Hematopoietic multipotent progenitor cell (in vitro differentiated cells): ENCODE measurements at places on chromosomes 13 and 19. TPM values are rescaled to one million over a fixed set of nuclear protein-coding genes. Genes with fewer than 3 reads are reported as not detected.

DNA sequence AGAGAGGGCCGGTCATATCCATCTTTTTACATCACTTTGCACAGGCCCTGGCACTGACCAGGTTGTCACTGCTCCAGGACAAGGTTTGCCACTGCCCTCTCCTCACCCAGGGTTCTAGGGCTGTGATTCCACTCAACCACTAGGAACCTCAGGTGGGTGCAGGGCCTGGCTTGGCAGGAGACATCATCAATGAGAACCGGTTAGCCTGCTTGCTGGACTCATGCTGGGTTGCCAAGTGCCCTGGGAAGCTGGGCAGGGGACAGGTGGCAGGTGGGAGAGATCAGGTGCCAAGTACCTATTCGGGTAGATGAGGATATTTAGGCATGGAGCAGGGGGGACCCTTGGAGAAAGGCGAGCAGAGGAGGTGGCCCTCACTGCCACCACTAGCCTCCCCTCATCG lies 4.2 kb upstream of the CERS4 start:
- DNase-seq: no peak

DNA sequence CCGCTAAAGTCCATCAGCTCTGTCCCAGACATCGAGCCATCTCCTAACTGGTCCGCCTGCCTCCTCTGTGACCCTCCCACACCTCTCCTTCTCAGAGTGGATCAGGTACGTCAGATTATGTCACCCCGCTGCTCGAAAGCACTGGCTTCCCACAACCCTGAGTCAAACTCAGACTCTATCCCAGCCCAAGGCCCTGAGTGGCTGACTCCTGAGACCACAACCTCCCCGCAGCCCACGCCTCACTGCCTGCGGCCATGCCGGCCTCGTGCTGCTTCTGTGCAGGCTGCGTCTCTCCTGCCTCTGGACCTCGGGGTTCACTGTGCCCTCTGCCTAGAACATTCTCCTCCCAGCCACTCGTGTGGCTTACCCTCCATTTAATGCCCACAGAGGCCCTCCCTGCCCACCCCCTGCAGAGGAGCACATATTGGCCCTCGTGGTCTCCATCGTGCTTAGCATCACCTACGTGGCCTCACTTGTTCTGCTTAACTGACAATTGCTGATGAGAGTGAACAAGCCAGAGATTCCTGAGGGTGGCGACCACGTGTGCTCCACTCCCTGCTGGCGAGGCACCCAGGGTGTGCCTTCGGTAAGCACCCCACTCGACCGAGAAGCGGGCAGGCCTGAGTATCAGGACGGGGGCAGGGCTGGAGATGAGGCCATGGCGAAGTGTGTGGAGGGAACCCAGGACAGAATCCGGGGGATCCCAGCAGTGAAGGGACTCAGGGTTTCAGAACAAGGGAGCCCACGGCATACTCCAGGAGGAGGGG lies 13.5 kb upstream of the FKRP start:
- DNase-seq: no peak

- DNase-seq: no peak
These were observed 1863.5 kb upstream of the PCDH20 start for GRCh38 chr13:63279136-63279535.

Gene LIM2
- not detected for total RNA-seq

Gene FARSA
- 134 TPM for total RNA-seq

Gene FGF14
- total RNA-seq: under 0.01 TPM
